ENCODE measurements at places on chromosomes 7 and 10.

DNA sequence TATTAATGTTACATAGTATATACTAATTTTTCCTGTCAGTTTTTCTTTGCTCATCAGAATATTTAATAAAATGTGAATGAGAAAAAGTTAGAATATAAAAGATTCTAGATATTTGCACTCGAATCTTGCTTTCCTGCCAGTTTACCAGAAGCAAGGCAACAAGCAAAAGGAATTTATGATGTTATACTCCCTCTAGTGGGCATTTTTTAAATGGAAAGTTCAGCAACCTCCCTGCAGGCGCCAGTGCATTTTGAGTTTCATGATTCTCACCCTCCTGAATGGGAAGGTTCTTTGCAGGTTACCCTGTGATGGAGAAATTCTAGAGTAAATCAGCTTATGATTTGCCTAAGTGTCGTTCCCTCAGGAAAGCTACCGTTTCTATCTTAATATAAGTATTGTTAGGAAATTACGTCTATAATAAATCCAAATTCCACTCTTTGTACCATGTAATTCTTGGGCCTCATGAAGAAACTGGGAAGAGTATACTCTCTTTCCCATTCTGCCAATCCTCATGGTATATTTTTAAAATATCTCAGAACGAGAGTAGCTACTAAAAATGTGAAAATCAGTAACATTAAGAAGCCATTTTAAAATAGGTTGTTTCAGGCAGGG lies 350.0 kb downstream of the CRPPA start:
- DNase-seq, result no peak

GRCh38 chr10:61841338-61841875 lies 60.1 kb upstream of the ARID5B start:
- no peak for DNase-seq

DNA sequence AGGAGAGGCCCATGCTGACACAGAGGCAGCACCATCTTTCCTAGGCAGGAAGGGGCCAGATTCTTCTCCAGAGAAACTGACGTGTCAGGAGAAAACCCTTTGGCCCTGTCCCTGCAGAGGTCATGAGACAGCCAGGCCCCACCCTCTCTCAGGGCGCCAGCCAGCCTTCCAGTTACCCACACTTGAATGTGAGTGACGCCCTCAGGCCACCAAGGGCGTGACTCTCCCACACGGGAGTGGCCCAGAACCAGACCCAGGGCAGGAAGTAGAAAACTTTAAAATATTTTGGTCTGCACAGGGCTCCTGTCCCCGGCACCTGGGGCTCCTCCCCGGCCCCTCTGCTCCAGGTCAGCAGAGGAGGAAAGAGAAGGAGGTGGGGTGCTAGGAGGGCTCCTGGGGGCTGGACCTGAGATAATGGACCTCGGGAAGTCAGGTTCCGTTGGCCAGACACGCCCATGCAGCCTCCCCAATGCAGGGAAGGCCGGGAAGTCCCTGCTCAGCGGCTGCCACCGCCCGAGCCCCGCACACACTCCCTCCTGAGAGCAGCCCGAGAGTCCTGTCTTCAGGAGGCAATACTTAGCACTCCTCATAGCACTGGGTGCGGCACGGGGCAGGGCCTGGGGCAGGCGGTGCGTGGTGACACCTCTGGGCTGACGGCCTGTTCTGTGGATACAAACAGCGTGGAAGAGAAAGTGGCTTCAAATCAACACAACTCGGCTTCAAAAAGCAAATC lies 67.0 kb upstream of the CFAP46 start:
- DNase-seq, result no peak

DNA sequence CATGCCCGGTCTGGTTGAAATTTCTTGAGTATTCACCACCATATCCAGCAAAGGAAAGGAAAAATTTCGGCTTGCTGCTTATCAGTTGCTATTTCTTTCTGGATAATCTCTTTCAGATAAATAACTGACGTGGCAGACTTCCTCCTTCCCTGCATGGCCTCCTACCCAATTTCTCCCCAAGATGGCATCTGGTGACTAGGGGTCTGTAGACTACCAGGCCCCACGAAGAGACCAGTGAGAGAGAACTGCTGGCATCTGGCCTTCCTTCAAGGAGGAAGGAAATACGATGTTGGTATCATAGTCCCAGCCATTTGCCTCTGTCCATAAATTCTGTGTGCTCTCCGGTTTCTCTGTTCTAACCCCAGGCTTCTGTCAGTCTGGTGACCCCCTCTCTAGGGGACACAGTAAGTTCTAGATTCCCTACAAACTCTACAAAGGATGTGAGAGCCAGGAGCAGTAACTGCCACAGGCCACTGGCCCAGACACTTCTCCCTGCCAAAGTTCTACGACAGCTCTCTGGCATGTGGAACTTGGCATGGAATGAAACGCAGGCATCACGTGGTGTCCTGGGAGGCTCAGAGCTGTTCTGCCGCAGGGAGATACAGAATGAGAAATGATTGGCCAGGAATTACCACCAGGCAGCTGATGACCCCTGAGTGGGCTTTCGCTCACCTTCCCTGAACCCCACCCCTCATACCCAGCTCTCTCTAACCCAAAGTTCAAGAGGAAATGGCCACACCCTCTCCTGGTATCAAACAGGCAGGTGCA lies 30.0 kb upstream of the MSRB2 start:
- no peak for DNase-seq

DNA sequence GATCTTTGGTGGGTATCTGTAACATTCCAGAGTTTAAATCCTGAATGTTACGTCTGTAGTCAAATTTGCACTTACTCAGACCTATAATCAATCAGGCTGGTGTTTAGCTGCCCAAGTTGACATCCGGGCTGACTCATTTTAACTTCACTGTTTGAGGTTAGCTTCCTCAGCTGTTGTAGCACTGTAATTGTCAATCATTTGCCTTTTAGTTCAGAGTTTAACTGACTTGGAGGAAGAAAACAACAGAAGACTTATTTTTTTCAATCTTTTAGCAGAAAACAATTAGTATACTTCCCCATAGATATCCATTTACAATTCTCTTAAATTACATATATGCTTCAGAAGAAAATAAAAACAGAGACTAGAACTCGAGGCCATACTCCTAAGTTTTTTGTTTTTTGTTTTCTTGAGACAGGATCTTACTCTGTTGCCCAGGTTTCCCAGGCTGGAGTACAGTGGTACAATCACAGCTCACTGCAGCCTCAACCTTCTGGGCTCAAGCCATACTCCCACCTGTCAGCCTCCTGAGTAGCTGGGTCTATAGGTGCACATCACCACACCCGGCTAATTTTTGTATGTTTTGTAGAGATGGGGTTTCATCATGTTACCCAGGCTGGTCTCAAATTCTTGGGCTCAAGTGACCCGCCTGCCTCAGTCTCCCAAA lies 38.5 kb upstream of the LRRC17 start:
- no peak for DNase-seq

- DNase-seq, result no peak
Observed at GRCh38 chr7:148819697-148820360, 64.3 kb downstream of the EZH2 start.

GRCh38 chr10:19580691-19581090 lies 235.5 kb upstream of the PLXDC2 start:
- DNase-seq, result no peak

DNA sequence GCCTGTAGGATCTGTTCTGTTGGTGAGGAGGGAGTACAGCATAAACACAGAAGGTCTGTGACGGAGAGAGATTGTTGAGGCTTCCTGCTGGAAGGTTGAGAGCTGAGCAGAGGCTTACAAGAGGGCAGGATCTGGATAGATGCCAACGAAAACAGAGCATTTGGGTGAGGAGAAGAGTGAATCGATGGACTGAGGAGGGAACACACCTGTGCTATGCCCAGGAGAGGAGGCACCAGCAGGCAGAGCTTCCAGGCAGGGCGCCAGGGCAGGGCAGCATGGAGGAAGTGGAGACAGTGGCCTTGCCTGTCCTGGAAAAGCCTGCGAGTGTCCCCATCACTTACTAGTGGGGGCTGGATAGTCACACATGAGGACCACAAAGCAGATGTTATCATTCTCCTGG lies 282.9 kb downstream of the PAXIP1 start:
- no peak for DNase-seq

- no peak for DNase-seq
Observed at GRCh38 chr10:27464993-27465392, 39.1 kb upstream of the RAB18 start.

GRCh38 chr7:131745390-131746248 lies 189.2 kb upstream of the PODXL start:
- DNase-seq, result no peak

DNA sequence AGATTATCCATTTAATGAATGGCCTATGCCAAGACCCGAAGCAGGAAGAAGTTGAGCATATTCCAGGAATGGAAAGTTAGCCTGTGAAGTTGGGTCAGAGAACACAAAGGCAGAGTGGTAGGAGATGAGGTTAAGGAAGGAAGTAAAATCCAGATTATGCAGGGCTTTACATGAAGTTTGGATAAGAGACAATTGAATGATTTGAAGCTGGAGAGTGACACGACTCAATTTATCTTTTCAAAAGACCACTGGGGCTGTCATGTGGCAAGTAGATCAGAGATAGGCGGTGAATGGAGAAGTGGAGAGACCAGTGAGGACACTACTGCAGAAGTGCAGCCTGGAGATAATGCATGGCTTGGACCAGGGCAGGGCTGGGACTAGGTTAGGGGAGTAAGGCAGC lies 7.2 kb upstream of the CNOT4 start:
- no peak for DNase-seq

DNA sequence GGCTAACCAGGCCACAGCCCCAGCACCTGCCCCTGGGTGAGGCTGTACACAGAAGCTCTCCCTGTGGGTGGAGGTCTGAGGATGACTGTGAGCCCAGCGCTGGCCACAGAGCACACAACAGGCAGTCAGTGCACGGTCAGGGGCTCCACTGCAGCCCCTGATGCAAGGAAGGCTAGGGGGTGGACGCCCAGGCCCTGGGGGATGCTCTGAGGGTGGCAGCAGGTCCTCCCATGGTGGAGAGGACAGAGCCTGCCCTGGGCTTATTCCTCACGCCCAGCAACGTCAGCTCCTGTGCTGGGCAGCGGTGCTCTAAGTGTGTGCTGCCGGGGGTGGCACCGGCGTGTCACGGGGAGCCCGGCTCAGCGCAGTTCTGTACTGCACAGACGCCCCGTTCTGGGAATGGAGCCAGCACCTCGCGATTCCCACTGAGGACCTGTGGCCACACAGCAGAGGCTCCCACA lies 223.2 kb downstream of the MAD1L1 start:
- DNase-seq, result no peak

DNA sequence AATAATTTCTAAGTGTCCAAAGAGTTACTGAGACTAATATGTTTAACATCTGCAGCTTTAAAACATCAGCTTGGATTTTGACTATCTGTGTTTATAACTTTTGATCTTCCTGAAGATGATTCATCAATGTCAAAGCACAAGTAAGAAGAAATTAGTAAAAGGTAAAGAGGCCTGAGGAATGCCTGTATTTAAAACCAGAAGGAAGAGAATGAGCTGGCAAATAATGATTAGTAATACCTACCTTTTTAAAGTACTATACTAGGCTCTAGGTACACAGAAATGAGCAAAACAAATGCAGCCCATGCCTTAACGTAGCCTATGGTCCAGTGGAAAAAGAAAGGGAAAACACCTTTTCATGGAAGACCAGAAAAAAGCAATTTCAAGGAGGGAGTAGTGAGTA lies 158.0 kb downstream of the KCND2 start:
- no peak for DNase-seq

- no peak for DNase-seq
Observed at GRCh38 chr10:77869626-77870420, 56.7 kb downstream of the DLG5 start.

- DNase-seq, result no peak
Observed at GRCh38 chr10:68655620-68656126, 65.4 kb upstream of the CCAR1 start.

DNA sequence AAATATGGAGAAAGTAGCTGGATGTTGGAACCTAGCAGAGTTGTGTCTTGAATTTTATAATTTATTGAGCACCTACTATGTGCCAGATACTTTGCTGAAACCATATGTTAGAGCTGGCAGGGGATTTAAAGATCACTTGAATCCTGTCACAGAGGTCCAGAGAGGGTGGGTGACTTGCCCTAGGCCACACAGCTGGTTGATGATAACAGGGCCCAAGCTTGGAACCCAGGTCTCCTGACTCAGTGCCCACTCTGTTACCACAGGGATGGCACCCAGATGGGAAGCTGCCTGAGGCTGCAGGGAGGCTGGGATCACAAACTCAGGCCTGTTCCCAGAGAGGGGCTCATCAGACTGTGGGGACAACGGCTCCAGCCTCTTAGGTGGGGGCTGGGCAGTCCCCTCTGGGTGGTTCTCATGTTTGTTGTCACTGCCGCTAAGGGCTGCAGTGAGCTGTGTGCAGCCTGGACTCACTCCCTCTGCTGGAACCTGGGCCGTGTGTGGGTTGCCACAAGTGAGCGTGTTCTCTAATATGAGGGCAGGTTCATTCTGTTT lies 18.6 kb downstream of the GOLGA7B start:
- no peak for DNase-seq

DNA sequence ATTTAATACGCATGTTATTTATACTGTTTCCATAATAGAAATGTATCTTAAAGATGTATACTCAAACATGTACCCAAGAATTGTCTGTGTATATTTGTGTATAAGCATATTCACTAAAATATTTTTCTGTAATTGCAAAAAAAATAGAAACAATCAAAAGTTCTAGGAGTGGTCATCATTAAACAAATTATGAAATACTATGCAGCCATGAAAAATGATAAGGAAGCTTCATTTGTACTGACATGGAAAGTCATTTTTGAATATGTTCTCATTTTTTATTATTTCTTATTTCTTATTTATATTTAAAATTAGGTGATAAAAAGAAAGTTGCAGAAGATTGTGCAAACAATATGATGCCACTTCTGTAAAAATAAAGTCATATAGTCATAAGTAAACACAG lies 400.0 kb upstream of the AUTS2 start:
- no peak for DNase-seq

GRCh38 chr10:83582407-83583095 lies 556.8 kb upstream of the GHITM start:
- no peak for DNase-seq

DNA sequence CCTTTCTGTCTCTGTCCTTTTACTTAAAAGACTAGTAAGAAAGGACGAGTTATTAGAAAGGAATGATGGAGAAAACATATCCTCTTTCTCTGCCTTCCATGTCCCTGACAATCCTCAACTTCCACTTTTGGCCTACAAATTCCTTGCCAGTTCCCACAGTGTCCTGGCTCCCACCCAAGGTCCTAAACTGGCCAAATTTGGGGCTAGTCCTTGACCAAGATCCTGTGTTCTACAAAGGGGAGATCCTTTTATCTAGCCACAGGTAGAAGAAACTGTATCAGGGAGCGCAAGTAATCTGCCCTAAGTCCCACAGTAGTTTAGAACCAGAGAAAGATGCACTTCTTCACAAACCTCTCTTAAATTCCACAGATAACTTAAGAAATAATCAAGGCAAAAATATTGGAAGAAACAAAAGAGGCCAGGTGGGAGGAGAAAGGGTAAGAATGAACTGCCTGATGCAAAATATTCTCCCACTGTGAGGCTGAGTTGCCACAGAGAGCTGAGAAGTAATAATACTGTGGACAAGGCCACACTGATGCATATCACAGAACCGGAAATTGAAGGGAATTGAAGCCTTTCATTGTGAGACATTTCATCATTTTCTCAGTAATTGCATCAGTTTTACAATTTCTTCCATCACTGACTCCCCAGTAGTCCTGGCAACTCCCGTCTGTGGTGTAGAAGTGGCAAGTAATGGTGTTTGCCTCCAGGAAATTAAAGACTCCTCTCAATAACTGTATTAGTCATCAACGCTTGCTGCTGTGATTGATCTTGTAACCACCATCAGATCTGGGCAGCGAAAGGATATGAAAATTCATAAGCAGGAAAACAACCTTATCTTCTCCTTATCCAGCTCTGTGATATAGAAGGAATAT lies 47.2 kb downstream of the DNAJC12 start:
- DNase-seq, result no peak

GRCh38 chr10:4022473-4022872 lies 237.5 kb upstream of the KLF6 start:
- DNase-seq, result no peak
